IPS-NIHi11 (cell line): ENCODE measurements at places on chromosomes 2 and 18.

DNA sequence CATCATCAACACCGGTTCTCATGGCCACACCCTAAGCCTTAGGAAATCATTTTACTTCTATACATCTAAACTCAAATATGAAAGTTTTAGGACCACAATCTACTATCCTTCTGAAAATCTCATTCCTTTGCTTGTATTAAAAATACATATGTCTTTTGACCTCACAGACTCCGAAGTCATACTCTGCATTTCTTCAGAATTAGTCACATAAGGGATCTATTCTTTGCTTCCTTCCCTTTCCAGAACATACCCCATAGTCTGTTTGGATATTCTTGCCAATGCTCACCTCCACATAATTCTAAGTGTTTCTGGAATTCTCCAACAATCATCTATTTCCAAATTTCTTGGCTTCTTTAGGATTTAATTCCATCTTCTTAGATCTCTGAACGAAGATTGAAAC, 14.2 kb upstream of the DSG1 start:
- DNase-seq: no peak

GRCh38 chr2:74206180-74206688, 7.8 kb downstream of the MTHFD2 start:
- no peak for DNase-seq

- peak; percentile 26 for DNase-seq
Measured at GRCh38 chr2:200305797-200306195, 697 bp upstream of the SPATS2L start.

DNA sequence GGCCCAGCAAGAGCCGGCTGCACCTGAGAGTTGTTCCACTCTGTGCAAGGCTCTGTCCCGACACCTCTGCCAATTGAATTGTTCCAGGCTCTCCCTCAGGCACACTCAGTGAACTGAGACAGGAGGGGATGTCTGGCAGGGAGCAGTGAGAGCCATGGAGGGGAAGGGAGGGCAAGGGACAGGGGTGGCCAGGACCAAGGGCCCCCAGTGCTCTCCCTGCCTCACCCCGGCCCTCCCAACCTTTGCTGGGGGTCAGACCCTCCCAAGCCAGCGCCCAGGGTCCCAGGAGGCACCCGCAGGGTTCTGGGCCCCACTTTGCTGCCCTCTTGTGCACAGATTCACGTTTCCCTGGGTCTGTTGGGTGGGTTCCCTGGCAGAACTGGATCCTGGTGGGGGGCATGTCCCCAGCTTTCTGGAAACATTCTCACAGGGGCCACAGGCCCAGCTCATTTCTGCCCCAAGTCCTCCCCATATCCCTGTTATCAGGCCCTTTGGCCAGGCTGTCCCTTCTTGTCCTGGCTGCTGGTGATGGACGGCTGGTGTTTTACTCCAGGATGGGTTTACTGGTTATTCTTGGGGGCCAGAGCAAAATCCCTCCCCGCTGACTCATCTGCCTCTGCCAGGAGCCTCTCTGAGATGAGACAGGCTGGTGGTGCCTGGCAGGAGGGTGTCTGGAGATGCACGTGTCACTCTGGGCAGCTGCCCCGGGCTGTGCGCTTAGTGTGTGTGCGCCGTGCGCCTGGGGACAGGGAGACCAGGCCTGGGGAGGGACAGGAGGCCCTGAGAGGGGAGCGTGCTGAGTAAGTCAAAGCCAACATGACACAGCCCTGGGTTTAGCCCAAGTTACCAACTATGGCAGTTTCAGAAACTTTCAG, 136.5 kb upstream of the CTDP1 start:
- DNase-seq: no peak

GRCh38 chr2:126884861-126885750, 13.6 kb upstream of the TEX51 start:
- no peak for DNase-seq

DNA sequence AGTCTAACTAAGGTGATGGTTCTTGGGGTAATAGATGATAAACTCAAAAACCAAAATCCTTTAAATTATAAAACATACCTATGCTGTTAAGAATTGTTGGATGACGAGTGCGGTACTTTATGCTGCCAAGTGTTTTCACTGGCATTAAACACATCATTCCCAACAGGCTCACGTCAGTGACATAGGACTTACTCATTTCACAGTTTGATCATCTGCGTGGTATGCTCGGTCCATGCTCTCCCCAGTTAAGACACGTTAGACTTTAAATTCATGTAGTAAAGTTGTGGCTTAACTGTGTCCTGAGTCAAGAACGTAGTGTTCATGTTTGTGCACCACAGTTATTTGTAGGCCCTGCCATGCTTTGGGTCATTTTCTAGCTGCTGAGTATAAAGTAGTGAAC, 125.6 kb upstream of the MYT1L start:
- DNase-seq: no peak

DNA sequence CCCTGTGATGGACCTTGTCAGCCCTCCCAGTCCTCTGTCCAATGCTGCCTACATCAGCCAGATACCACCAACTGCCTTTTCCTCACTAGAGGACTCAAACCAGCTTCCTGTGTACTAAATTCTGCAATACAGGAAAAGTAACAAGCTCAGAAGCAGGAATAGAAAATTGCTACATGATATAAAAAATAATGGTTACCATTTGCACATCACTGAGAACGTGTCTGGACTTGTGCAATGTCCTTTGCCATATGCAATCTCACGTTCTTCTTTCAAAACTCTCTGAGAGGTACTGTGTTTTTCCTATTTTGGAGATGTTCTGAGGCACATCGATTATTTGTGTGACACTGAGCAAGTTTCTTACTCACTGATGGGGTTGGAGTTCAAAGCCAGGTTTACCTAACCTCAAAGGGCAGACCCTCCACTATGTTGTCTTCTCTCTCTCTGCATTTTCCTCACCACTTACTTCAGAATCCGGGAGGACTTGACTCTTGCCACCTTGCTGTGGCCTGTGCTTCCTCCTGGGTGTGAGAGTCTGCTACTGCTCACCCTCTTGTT, 12.1 kb downstream of the UPP2 start:
- no peak for DNase-seq

DNA sequence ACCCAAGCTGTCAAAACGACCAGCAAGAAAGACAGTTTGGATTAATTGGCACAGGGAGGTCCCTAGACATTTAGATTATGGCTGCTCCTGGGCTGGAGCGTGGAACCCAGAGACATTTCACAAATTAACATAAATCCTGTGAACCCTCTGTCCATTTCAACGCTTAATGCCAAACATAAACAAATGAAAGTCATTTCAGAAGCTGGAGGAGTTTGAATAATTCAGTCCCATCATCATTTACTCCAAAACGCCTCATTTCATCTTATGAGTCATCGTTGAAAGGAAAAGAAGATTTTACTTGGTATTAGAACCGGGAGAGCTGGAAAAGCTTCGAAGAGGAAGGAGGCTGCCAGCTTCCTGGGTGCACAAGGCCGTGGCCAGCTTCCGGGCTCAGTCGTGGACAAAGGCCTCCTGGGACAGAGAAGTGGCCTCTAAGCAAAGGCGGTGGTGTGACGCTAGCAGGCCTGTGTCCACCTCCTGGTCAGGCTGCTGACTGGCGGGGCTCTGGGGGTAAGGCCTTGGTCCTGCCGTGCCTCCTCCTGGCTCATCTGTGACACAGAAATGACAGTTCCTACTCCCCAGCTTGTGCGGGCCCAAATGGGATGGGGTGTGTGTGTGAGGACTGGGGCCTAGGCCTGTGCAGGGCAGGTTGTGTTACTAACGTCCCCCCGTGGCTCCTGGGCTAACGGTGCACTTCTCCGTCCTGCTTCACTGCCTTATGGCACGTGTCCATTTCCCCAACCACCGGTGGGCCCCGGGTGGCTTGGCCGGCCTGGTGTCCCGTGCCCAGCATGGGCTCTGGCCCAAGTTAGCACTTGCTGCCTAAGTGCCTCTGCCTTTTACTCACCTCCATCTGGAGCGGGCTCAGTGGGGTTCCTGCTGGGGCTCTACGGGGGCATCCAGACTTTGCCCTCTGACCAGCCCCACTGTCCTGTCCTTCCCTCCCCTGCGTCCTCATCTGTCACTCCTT, 71.6 kb downstream of the RRM2 start:
- no peak for DNase-seq

DNA sequence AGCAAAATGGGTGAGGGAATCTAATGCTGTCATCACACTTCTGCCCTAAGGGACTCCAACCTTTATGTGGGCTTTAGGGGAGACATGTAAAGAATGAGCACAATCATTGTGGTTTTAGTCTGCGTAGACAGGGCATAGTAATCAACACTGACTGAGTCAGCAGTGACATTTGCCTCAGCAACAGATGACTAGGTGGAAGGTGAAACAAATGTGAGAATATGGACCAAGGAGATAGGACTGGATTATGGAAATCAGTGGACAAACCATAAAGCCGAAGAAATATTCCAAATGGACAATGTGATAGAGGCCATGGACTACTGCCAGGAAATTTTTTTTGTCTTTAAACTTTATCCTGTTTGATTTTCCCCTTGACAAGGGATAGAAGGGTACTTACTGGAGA, 83.9 kb downstream of the PDK1 start:
- no peak for DNase-seq

- DNase-seq: no peak
Measured at GRCh38 chr18:48629730-48630324, 91.0 kb downstream of the CTIF start.
